Karpas-422 (cell line): ENCODE measurements at places on chromosomes 4 and X.

DNA sequence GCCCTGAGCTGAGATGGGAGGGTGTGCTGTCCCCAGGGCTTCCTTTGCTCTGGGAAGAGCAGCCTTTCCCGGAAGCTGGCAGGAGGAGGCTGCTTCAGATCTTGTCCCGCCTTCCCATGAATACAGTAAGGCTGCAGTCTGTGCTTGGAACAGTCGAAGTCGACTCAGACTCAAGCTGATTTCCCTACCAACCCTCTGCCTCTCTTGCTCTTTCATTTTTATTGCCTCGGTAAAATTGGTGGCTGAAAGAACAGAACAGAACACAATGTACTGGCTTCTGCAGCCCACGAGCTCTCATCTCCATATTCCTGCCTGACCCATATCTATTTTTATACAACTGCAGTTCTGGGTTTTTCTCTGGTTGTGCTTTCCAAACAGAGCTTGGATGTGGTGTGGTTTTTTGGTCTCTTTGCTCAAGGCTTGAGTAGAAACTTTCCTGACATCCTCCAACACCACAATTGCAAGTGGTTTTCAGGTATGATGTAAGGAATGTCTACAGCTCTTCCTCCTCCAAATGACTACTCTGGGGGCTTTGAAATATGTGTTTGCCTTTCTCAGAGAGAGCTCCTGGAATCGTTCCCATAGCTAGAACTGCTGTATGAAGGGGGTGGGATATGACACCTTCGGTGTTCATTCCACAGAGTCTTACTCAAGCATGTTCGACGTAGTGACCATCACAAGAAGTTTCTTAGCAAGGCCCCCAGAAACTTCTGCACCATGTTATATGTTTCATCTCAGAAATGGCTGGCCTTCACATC is 61.3 kb downstream of the ENPP6 start:
- DNase-seq: no peak
- no peak overlapping the region for H3K27ac ChIP-seq
- H3K4me3 ChIP-seq: no peak overlapping the region
- no peaks in the 10 kb centered on the region for H3K4me1 ChIP-seq

DNA sequence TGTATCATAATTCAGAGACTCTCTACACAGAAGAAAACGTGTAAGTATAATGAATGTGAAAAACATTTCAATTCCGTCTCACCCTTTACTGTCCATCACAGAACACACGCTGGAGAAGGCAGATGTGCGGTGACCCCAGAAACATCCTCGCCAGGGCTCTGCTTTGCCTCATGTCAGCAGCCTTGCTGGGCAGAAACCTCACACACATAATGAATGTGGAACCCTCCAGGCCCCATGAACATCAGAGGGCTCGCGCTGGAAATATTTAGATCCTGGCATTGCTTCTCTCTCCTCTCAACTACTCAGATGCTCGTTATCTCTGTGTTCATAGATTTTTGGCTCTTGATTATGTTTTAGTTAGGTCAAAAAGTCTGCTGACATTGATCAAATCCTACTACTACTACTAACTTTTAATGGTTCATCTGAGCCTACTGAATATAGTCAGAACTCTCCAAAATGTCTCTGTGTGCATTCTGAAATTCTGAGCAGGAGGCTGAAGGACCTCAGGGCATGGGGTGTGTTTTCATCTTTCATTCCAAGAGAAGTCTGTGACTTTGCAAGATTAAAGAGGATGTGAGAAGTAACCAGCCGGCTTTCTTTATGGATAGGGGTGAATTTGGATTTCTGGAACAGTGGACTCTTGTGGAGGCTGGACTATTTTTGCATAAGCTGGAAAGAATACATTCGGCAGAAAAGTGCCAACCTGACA is 27.0 kb downstream of the SMIM43 start:
- no peak overlapping the region for H3K27ac ChIP-seq
- no peak for DNase-seq
- H3K4me3 ChIP-seq: no peak overlapping the region
- H3K27me3 ChIP-seq: no peaks in the 10 kb centered on the region

GRCh38 chr4:146641762-146642161 is 3.1 kb downstream of the POU4F2 start:
- no peak overlapping the region for H3K27ac ChIP-seq
- H3K36me3 ChIP-seq: no peaks in the 10 kb centered on the region
- DNase-seq: no peak

GRCh38 chr4:109588176-109588575 is 28.1 kb downstream of the MCUB start:
- peak; percentile 84 for DNase-seq
- H3K36me3 ChIP-seq: peaks cover 4% of the 10 kb centered on the region; the same call in 1 of the 2 replicates
- H3K4me3 ChIP-seq: peak overlapping the region; percentile 36
- H3K27me3 ChIP-seq: no peaks in the 10 kb centered on the region

DNA sequence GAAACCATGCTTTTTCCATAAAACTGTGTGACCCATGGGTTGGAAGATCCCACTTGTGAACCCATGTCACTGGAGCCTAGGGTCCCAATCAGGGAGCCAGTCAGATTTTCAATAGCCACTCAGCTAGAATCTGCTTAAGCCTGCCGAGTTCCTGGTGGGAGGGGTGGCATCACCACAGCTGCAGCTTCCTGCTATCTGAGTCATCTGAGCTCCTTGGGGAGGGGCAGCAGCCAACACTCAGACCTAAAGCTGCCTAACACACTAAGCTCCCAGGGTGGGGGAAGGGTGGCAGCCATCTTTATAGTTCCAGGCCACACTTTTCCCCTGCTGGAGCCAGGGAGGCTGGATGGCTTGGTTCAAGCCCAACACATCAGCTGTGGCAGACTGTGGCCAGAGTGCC is 350.1 kb downstream of the C4orf33 start:
- 0 out of 2 replicates have a peak, but pooled peaks cover 3% of the 10 kb centered on the region for H3K4me1 ChIP-seq
- H3K36me3 ChIP-seq: no peaks in the 10 kb centered on the region
- no peak for DNase-seq
- H3K4me3 ChIP-seq: no peak overlapping the region
- no peak overlapping the region for H3K27ac ChIP-seq

DNA sequence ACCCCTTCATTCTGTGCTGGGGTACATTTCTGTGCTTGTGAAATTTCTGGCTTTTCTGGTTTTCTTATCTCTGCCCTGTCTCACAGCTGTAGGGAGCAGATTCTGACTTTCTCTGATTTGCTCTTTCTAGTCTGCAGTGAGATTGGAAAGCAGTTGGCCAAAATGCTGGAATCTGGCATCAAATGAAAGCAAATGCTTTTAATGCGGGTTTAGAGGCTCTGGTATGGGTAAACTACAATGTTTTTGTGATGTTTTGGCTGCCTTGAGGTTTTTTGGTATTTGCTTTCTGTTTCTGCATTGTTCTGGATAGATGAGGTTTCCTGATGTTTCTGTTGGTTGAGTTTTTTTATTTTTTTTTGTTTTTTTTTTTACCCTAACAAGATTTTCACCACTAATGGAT is 23.8 kb downstream of the SMIM20 start:
- DNase-seq: no peak
- no peaks in the 10 kb centered on the region for H3K4me1 ChIP-seq
- H3K4me3 ChIP-seq: no peak overlapping the region
- no peaks in the 10 kb centered on the region for H3K27me3 ChIP-seq
- no peak overlapping the region for H3K27ac ChIP-seq

DNA sequence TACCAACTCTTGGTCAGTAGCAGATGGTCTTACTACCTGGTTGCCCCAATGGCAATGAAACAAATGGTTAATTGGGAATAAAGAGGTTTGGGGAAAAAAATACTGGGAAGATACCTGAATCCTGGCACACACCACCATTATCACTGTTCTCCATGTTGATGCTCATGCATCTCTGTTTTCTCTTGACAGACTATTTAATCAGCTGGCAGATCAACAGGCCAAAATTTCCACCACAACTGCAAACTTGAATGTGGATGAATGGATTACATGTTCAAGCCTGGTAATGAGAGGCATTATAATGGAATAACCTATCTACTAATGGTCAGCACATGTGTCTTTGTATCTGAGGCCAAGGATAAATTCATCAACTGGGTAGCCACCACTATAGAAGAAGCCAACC is 45.7 kb downstream of the ZNF721 start:
- no peak overlapping the region for H3K27ac ChIP-seq
- peaks cover 93% of the 10 kb centered on the region for H3K36me3 ChIP-seq
- no peak for DNase-seq
- no peak overlapping the region for H3K4me3 ChIP-seq

DNA sequence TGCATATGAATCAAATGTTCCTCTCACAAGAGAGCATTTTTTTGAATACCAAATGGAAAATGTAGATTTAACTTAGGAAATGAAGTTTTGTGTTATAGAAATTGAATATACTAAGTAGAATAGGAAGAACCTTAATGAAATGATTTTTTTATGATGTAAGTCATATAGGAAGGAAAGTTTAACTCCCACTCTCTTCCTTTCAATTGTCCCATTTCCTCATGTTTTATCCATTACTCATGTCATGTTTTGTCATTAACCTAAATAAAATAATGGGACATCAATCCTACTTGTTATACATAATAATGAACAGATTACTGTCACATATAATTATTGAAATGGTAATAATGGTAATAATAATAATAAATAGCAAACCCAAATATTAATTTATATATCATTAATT is 22.7 kb upstream of the SRD5A3 start:
- H3K27me3 ChIP-seq: no peaks in the 10 kb centered on the region
- H3K36me3 ChIP-seq: no peaks in the 10 kb centered on the region
- DNase-seq: no peak
- H3K27ac ChIP-seq: no peak overlapping the region
- no peak overlapping the region for H3K4me3 ChIP-seq

DNA sequence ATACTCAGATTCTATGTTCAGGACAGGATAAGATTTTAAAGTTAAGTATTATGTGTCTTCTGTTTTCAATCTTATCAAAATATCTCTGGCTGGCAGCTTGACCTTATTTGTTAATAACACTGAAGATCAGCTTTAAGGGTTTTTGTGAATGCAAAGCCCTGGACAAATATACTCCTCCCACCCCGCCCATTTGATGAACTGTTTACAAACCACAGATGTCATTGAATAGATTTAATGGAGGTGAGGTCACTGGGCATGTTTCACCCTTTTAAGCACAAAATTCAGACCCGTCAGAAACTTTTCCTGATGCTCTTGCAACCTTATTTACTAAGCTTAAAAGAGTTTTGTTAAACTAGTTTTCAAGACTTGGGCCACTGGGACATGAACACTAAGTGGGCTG is 10.1 kb upstream of the CXCL8 start:
- no peak overlapping the region for H3K27ac ChIP-seq
- DNase-seq: no peak
- H3K27me3 ChIP-seq: no peaks in the 10 kb centered on the region
- H3K36me3 ChIP-seq: no peaks in the 10 kb centered on the region
- no peak overlapping the region for H3K4me3 ChIP-seq

DNA sequence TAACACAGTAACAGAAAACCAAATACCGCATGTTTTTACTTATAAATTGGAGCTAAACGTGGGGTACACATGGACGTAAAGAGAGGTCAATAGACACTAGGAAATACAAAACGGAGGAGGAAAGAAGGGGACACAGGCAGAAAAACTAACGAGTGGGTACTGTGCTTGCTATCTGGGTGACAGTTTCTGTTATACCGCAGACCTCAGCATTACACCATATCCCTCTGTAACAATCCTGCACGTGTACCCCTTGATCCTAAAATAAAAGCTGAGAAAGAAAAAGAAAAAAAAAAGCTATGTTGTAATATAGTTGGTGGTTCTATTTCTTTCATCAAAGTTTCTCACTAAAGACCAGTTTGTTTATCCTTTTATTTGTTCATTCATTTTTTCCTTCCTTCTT is 47.9 kb upstream of the UNC5C start:
- H3K36me3 ChIP-seq: no peaks in the 10 kb centered on the region
- H3K4me3 ChIP-seq: no peak overlapping the region
- no peak overlapping the region for H3K27ac ChIP-seq
- DNase-seq: no peak

DNA sequence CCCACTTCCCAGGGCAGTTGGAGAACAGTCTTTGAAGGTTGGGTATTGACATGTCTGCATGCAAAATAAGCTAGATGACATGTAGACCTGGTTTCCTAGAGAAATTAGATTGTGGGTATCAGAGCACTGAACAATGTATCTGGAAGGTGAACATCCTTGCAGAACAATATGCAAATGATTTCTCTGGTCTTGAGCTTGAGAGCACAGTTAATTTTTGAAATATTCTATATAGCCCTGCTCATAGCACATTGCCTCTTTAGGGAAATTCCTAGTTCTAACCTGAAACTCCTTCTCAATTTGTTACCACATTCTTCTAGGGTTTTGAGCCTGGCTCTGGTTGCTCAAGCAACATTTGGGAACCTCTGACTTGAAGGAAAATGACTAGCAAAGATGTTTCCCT is 41.6 kb upstream of the LAS1L start:
- no peak overlapping the region for H3K27ac ChIP-seq
- DNase-seq: no peak
- H3K4me3 ChIP-seq: no peak overlapping the region
- no peaks in the 10 kb centered on the region for H3K27me3 ChIP-seq
- no peaks in the 10 kb centered on the region for H3K36me3 ChIP-seq

DNA sequence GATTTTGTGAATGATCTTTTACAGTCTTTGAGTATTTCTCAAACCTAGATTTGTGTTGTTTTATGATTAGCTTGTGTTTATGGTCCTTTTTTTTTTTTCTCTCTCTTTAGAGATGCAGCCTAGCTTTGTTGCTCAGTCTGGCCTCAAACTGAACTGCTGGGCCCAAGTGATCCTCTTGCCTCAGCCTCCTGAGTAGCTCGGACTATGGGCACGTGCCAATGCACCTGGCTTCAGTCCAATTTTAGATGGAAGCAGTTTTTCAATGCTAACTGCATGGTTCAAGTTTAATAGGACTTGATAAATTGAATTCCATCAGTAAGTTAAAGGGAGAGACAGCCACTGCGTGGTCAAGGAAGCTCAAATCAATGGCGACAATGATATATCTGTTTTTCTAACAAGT is 3.8 kb upstream of the FGG start:
- H3K4me1 ChIP-seq: no peaks in the 10 kb centered on the region
- no peak overlapping the region for H3K27ac ChIP-seq
- no peaks in the 10 kb centered on the region for H3K36me3 ChIP-seq

DNA sequence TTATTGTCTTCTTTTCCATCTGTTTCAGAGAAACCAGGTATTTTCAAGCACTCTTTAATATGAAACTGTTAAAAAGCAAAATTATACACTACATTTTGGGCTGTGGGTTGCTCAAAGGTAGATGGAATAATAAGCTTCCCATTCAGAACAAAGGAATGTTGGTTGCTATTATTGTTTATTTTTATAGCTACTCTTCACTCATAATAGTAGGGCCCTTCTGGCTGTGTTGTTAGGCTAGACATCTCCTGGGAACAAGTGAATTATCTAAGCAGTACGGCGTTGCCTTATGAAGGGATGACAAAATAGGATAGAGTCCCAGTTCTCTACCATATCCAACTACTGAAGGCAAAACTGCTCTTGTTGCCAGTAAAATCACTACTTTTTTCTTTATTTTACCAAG is 34.2 kb downstream of the TENM3 start:
- no peak for DNase-seq
- no peaks in the 10 kb centered on the region for H3K27me3 ChIP-seq
- no peak overlapping the region for H3K4me3 ChIP-seq

GRCh38 chr4:150032541-150032940 is 45.7 kb upstream of the DCLK2 start:
- H3K27ac ChIP-seq: no peak overlapping the region
- no peak overlapping the region for H3K4me3 ChIP-seq
- no peaks in the 10 kb centered on the region for H3K36me3 ChIP-seq

- H3K36me3 ChIP-seq: no peaks in the 10 kb centered on the region
- no peaks in the 10 kb centered on the region for H3K4me1 ChIP-seq
- no peak overlapping the region for H3K27ac ChIP-seq
Observed at GRCh38 chrX:8273451-8273895, 102.4 kb upstream of the VCX2 start.

- no peaks in the 10 kb centered on the region for H3K4me1 ChIP-seq
- DNase-seq: no peak
- H3K4me3 ChIP-seq: no peak overlapping the region
- H3K27me3 ChIP-seq: no peaks in the 10 kb centered on the region
- no peaks in the 10 kb centered on the region for H3K36me3 ChIP-seq
Observed at GRCh38 chr4:57195622-57196021, 85.4 kb upstream of the IGFBP7 start.
